ENCODE measurements at places on chromosomes 12 and 14.

- no peak for DNase-seq
These were observed 42.6 kb upstream of the TBX5 start for GRCh38 chr12:114448618-114448933.

DNA sequence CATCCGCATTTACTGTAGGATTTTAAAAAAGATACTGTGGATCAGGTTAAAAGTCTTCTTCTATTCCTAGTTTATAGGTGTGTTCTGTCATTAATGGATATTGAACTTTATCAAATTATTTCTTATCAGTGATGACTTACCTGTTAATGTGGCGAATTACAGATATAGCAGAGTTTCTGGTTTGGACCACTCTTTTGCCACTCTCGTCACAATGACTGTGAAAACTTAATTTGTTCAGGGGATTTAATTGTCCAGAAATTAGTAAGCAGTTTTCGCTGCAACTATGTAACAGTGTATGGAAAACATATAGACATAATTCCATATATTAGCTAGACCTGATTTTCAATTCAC is 14.9 kb downstream of the COCH start:
- no peak for DNase-seq

GRCh38 chr14:38777401-38777800 is 325.6 kb downstream of the SEC23A start:
- no peak for DNase-seq

DNA sequence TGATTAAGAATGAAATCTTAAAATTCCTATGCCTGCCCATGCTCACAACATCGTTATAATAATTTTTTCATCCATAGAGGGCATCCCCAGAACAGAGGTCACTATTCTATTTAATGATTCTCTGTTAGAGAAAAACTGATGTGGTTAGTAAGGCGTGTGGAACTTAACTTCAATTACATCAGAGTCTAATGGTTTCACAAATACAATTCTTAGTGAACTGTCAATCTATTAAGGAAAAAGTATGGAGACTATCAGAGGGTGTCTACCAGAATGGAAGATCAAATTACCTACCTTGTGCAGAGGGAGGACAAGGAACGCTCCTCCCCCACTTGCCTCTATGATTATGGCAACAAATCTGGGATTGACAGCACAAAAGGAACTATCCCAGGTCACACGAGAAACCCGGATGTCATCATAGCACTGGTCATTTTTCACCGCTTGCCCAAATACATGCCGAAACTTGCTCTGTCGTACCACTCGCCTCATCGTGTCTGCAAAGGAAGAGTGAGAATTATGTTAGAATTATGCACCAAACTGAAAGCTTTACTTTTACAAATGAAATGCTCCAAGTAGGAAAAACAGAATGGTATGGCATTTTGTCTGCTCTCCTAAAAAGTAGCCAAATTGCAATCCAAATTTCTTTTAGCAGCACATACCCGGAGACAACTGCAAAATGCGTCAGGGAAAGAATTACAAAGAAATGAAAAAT is 30.3 kb downstream of the CORO1C start:
- no peak for DNase-seq

DNA sequence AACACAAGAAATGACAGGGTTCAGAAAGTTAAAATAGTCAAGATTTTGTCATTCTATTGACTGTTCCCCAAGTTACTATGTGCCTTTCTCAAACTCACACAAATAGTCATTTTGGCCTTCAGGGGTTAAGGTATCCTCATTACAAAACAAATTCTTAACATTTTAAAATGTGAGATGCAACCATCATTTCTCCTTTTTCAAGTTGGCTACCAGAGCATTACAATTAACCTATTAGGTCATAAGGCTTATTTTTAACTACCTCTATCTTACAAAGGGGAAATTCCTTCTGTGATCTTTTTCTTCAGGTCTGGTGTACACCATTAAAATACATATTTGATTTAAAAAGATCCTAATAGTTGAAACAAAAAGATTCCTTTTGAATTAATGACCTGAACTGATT is 61.2 kb downstream of the SLC38A1 start:
- no peak for DNase-seq

DNA sequence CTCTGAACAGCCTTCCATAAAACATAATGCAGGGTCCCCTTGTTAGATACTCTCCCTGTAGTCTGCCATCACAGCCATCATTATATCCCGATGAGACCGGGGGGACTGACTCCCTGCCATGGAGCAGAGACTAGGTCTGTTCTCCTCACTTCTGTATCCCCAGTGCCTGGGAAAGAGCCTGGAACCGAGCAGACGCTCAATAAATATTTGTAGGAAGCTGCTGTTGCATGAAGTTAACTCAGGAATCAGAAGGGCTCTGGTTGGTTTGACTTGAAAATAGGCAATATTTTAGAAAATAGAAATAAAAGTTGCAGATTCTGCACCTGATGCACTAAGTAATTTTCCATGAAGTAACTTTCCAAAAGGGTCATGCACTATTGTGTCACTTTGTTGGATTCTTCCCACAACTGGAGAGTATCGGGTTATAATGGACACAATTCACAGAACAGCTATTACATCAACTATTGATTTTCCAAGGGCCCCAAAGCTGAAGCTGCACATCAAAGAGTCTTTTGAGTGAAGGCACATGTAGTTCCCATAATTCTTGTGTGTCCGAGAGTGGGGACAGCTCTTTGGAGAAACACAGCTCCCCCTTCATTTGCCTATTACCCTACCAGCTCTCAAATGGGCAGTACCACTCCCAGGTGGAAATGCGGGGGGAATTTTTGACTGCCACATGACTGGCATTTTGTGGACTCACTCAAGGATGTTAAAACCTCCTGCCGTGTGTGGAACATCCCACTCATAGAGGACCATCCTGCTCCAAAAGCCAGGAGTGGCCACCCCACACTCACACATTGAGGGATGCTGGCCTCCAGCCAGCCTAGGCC is 18.8 kb downstream of the CLMN start:
- no peak for DNase-seq

GRCh38 chr14:22556021-22556989 is 32.7 kb downstream of the DAD1 start:
- no peak for DNase-seq

DNA sequence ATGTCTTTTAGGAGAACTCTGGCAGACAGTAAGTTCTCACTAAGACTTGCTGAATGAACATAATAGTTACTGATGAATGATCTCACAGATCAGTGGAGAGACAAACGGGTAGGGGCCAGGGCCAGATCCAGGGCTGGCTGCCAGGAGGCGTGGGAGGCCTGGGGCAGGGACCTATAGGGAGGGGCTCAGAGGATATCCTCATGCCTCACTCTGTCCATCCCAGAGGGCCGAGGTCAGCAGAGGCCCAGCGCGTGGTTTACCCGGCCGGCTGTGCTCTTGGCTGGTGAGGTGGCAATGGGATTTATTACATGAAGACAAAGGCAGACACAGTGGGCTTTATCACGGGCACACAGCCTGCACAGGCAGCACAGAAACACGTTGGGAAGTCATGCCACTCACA is 85.4 kb downstream of the CHGA start:
- DNase-seq: no peak

GRCh38 chr12:120856980-120857379 is 47.2 kb downstream of the SPPL3 start:
- no peak for DNase-seq

GRCh38 chr12:75820071-75820470 is 211.5 kb downstream of the PHLDA1 start:
- no peak for DNase-seq

DNA sequence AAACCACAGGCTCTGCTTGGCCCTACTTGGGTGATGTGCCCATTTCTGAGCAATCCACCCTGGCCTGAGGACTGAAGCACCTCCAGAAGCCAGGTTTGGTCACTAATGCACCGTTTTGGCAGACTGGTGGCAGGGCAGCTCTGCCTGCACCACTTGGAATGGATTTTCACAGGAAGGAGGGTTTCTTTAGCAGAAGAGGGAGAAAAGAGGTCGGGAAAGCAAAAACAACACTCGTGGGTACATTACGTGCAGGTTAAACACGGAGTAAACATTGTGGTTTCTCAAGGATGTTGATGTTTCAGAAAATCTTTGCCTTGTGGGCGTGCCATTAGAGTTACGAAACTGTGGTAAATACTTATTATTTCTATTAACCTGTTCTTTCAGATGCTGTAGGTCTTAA is 70.8 kb downstream of the KCNA5 start:
- no peak for DNase-seq

- DNase-seq: no peak
These were observed 599.5 kb downstream of the FLRT2 start for GRCh38 chr14:86129426-86129825.

DNA sequence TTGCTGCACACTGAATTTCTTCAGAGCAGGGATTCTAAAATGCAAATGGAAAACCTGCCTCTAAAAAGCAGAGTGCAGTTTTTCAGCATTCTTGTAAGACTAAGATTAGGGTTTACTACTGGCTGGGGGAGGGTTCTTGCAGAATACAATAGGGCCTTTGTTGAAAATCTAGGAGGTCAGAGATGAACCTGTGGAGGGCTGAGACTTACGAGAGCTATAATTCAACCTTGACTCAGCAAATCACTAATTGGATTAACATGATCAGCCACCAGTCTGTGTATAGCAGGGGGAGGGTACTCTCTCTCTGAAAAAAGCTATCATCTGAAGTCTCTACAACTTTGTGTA is 92.6 kb upstream of the HIF1A start:
- no peak for DNase-seq

- no peak for DNase-seq
These were observed 59.4 kb downstream of the TSPAN11 start for GRCh38 chr12:30985814-30986452.

DNA sequence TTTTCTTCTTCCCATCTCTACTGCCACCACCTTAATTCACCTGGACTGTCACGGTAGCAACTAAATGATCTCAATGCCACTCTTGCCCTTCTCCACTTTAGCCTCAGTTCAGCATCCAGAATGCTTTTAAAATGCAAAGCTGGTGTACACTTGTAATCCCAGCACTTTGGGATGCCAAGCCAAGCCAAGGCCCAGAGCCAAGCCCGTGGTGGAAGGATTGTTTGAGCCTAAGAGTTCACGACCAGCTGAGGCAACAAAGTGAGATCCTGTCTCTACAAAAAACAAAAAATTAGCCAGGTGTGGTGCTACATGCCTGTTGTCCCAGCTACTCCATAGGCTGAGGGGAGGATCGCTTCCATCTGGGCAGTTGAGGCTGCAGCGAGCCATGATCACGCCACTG is 5.9 kb downstream of the CIPC start:
- DNase-seq: no peak

DNA sequence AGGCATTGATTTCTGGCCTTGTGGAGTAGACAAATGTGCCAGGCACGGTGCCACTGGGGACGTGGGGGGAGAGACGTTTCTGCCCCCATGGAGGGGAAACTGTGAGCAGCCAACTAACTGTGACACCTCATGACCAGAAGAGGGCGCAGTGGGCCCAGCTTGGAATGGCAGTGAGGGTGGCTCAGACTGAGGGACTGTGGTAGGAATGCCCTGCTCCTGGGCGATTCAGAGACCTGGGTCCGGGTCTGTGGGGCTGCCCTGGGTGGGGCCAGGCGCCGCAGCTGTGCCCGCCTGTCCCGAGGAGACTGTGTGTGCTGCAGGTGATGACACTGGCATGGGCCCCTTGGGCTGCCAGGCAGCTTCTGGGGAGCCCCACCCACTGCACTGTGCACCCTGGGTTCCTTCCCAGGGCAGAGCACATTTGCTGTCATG is 60.6 kb downstream of the SLC25A47 start:
- DNase-seq: no peak

DNA sequence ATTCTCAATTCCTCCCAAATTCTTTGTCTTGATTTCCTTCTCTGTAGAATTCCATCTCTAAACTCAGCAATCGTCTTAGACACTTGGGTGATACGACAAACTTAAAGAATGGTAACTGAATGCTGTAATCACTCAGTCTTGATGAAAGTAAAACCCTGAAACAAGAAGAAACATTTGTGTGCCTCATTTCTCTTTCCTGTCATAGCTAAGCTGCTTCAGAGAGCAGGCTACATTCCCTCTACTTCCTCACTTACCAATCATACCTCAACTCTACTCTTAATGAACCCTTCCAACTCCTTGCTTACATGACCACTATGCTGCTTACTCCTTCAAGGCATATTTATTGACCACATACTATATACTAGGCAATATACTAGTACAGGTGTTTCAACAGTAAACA is 8.3 kb downstream of the MAP4K5 start:
- no peak for DNase-seq

- no peak for DNase-seq
These were observed 8.2 kb downstream of the ANG start for GRCh38 chr14:20696764-20697163.

GRCh38 chr12:115166698-115167315 is 482.8 kb upstream of the TBX3 start:
- no peak for DNase-seq

DNA sequence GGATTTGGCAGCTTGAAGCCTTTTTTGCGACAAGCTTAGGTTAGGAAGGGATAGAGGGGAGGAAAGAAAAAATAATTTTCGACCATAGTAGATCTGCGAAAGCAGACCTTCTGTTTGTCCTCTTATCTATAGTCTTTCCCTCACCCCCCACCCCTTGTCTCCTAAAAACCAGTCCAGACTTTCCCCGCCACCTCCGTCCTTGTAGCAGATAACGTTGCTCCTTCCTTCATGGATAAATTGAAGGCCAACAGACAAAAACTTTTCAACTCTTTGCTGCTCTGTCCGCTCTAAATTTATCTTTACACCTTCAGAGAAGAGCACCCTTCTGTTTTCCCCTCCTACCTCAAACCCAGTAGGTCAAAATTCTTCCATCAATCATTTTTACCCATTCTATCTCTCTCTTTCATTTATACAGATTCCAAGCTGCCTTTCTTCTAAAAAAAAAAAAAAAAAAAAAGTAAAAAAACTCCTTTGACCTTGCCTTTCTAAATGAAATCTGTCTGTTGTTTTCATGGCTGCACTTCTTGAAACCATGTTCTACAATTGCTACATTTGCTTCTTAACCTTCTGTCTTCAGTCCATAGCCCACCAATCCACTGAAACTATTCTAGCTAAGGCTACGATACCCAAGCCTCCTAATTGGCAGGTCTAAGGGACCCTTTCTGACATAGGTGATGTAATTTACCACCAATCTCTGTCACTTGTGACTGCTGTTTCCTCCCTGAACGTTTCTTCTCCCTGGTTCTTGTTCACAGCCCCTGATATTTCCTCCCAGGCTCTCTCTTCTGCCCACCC is 11.1 kb upstream of the NEMF start:
- DNase-seq: no peak

DNA sequence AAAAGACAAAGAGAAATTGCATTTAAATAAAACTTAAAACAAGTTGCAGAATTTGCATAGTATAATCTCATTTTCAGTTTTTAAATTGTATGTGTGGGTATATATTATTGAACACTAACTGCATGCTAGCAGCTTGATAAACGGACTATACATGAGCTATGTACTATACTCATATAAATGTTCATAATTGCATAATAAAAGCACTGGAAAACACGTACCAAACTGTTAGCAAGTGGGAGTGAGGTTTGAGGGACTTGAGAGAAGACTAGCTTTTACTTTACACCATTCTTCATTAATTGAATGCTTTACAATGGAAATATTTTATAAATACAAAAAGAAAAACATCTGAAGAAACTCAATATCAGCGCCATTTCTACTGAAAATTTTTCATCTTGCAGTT is 32.2 kb upstream of the MDM1 start:
- no peak for DNase-seq

Measured in SK-N-MC (cell line).